ENCODE measurements at places on chromosomes 3 and 15.

- DNase-seq, result no peak
Measured at GRCh38 chr3:143067201-143067600, 52.4 kb upstream of the CHST2 start.

GRCh38 chr3:107943786-107944523 is 146.9 kb downstream of the CD47 start:
- no peak for DNase-seq

DNA sequence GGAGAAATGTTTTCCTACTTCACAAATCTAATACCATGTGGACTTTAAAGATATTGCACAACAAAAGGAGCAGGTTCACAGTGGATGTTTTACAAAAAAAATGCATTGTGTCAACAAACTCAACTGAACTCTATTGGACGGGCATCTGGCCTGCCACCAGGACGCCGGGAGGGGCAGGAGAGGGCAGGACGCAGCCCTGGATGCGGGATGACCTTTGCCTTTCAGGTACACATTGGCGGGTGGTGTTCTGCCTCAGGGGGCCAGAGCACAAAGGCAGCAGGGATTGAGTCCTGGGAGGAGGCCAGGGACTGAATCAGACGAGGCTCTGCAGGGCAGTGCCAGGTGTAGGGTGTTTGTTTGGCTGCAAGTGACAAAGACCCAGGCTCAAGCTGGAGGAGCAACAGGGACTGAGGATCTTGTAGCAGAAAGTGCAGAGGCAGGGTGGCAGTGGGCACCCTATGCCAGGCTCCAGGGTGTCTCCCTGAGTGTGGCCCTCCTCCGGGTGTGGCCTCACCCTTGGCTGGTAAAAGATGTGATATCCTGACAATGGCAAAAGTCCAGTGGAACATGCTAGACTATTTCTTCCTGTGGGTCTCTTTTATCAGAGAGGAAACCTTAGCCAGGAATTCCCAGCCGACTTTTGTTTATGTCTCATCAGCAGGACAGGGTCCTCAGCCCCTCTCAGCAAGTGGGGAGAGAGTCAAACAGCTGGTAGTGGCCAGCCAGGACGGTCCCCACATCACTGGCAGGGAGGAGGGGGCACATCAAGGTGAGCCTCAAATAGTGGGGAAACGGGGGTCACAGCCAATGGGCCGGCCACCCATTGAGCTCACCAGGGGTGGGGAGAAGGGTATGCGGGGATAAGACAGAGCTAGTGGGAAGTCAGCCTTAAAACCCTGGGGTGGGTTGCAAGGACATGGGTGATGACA is 29.7 kb upstream of the KLF13 start:
- DNase-seq, result no peak

GRCh38 chr15:85707519-85708338 is 87.0 kb downstream of the KLHL25 start:
- DNase-seq, result peak; percentile 26

GRCh38 chr3:42876940-42877720 is 1.5 kb upstream of the CYP8B1 start:
- no peak for DNase-seq

DNA sequence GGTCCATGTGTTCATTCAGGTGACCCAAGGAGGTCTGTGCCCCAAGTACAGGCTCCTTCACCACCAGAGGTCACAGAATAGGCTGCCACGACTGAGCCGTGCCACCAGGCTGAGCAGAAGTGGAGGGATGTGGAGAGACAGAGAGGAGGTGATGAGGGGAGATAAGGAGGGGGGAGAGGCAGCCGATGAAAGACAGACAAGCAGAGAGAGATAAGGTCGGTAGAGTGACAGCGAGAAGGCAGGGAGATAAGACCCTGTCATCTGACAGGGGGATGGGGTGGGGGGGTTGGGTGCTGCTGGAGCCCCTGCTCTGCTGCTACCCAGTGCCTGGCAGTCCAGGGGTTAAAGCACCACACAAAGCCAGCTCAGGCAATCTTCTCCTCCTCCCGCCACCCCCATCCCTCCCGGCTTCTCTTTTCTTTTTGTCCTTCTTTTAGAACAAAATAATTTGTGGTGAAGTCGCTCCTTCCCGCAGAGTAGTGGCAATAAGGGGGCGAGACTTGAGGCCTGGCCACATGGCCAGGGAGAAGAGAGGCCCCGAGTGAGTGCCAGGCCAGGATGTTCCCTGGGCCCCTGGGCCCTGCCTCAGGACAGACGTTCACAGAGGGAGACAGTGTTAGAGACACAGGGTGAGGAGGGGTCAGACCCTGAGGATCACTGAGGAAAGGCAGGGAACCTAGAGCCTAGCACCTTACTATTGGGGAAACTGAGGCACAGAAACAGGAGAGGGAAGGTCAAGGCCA is 67.9 kb downstream of the CACNA2D2 start:
- no peak for DNase-seq

- DNase-seq, result no peak
Measured at GRCh38 chr3:176992565-176992964, 204.7 kb downstream of the TBL1XR1 start.

DNA sequence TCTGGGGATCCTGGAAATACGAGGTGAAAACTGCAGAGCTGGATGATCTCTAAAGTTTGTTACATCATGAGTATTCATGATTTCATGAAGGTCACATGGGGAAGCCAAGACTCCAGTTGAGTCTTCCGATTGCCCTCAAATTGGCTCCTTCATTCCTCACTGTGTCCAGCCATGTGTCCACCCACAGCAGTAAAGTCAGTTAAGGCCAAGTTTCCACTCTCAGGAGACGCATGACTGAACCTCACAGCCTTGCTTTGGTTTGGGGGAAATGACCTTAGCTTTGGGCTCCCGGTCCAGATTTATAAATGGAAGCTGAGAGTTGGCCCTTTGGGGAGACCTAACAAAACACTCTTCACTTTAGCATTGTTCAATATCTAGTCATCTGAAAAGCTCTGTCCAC is 289.7 kb upstream of the MCTP2 start:
- DNase-seq, result no peak

GRCh38 chr15:77907824-77908751 is 169.4 kb downstream of the TBC1D2B start:
- DNase-seq, result peak; percentile 29

- DNase-seq, result no peak
Measured at GRCh38 chr15:64699751-64700388, 75.5 kb downstream of the RBPMS2 start.

DNA sequence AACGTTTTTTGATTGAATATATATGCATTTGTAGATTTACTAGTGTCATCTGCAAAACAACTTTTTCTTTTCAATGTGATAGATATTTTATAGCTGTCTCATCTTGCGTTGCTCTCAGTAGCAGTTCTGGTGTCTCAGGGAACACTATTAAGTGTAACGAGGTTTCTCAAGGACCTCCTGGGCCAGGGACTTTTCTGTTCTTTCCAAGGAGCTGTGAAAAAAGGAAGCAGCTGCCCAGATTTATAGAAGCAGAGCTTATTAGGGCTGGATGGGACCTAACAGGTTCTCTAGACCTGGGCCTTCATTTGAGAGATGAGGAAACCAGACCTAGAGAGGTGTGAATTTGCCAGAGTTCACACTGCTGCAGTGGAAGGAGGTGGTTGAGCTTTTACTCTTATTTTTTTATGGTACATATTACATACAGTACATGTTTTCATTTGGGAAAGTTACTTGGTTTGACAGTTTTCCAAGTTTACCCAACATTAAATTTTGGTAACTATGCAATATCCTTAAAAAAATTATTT is 16.1 kb downstream of the MAP2K1 start:
- DNase-seq, result no peak

GRCh38 chr15:41583795-41584194 is 24.8 kb downstream of the TYRO3 start:
- no peak for DNase-seq

DNA sequence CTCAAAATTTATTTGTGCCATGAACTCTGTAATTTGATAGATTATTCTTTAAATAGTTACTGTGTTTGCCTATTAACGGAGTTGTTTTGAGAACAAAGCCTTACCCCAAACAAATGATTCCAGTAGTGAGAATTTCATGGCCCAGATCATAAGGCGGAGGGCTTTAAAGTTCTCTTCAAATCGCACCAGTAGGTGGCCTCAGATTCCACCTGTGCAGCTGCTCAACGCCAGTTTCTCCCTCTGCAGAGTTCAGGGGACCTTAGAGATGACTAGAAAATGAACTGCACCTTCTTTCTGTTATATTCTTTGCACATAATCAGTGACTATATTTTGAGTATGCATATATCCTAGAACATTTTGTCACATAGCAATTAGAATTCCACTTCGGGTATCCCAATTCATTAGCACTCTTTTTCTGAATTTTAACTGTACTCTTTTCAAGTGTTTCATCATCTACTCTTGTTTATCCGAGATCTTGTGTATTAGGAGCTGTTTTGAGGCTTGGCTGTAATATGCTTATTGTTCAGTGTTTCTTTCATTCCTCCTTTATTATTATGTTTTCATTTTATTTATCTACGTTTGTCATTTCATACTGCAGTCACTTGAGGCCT is 232.6 kb upstream of the CHRM5 start:
- no peak for DNase-seq

DNA sequence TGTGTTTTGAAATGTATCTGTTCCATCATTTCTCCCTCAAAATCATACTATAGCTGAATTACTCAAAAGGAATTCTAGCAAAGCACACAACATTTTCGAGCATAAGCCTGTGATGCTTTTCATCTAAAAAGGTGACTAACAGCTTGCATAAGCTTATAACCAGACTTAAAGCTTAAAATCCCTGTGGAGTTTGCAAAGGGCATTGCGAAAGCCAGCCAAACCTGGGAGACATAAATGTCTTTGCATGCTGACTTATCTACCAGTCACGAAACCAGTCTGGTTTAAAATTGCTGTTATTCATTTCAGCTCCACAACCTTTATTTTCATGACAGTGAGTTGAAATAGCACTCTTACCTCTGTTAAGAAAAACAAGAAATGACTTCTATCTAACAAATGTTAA is 35.6 kb upstream of the LIPC start:
- DNase-seq, result no peak

DNA sequence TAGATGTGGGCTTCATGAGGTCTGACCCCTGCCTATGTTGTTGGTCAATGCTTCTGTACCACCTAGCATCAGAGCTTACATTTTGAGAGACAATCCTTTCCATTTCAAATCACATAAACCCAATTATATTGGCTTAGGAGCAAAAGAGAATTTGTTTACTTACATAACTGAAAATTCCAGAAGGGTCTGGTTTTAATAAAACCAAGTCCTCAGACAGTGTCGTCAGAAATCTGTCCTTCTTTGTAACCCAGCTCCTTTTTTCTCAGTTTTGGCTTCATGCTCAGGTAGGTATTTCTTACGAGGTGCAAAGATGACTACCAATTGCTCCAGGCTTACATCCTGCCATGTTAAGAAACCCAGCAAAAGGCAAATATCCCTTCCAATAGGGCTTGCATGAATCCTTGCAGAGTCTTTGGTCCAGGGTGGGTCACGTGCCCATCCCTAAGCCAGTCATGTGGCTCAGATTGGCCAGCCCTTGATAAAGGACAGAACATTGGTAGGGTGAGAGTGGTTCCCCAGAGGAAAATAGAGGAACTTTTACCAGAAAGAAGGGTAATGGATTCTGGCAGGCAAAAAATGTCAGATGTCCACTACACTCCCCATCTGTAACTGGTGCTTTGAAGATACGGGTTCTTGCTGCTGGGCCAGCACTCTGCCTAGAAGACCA is 50.2 kb upstream of the VILL start:
- no peak for DNase-seq

- no peak for DNase-seq
Measured at GRCh38 chr3:5017925-5018531, 38.8 kb downstream of the BHLHE40 start.

DNA sequence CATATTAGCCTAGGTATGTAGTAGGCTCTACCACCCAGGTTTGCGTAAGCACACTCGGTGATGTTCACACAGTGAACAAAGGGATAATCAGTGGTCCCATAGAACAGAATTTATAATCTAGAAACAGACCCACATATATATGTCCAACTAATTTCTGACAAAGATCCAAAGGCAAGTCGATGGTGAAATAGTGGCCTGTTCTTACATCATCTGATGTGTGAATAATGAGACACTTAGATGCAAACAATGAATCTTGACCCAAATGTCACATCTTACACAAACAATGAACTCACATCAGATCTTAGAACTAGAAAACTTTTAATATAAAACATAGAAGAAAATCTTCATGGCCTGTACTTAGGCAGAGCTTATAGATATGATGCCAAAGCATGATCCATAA is 17.6 kb upstream of the TM2D3 start:
- no peak for DNase-seq

GRCh38 chr15:34647569-34648293 is 64.3 kb upstream of the GOLGA8B start:
- no peak for DNase-seq

DNA sequence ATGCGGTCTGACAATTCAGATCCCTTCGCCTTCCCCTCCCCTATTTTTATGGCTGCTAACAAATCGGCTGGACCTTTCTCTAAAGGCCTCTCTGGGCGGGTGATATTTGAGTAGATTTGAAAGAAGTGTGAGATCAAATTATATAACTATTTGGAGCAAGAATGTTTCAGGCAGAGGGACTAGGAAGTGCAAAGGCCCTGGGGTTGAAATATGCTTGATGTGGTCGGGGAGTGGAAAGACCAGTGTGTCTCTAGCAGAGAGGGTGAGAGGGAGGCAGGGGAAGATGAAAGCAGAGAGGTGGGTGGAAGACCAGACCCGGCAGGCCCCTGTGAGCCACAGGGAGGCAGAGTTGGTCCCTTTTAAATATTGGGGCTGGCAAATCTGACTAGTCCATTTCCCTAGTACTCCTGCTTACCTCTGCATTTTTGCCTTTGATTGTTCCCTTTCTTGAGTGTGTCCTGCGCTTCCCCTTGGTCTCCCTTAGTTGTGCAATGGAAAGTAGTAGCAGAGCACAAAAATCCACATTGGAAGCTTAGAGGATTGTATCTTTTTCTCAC is 32.3 kb downstream of the SLCO3A1 start:
- no peak for DNase-seq

DNA sequence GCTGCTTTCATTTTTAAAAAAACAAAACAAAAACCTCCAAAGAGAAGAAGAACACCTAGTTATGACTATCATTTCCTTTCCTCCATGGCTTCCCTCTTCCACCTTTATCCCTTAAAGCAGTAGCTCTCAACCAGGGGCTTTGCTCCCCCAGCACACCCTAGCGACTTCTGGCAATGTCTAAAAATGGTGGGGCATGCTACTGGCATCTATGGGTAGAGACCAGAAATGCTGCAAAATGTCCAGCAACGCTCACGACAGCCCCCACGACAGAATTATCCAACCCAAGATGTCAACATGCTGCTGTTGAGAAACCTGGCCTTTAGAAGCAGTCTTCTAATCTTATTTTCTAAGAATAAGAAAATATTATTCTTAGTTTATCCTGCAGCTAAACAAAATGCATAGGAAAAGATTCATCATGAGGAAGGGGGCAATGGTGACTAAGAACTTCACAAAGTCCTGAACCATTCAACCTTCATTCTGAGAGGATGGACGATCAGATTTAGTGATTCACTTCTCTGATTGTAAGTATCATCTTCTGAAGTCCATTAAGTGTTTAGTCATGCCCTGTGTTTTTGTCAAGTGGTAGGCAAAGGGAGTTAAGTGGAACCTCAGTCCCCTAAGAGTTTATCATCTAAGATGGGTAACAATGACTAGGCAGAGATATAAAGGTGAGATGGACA is 81.7 kb downstream of the CCNL1 start:
- DNase-seq, result no peak

GRCh38 chr3:18672561-18672960 is 247.4 kb upstream of the SATB1 start:
- no peak for DNase-seq

- no peak for DNase-seq
Measured at GRCh38 chr15:27095886-27096624, 125.1 kb downstream of the GABRG3 start.

- DNase-seq, result no peak
Measured at GRCh38 chr15:76338486-76339304, 2.1 kb downstream of the ISL2 start.

GRCh38 chr3:195908694-195909581 is 587 bp upstream of the TNK2 start:
- no peak for DNase-seq

Measured in CD4-positive, alpha-beta T cell treated with Interferon alpha-2 for 1 hour (primary cell).